ENCODE measurements at places on chromosomes 12 and 14. TPM values are rescaled to one million over a fixed set of nuclear protein-coding genes. Genes with fewer than 3 reads are reported as not detected.

DNA sequence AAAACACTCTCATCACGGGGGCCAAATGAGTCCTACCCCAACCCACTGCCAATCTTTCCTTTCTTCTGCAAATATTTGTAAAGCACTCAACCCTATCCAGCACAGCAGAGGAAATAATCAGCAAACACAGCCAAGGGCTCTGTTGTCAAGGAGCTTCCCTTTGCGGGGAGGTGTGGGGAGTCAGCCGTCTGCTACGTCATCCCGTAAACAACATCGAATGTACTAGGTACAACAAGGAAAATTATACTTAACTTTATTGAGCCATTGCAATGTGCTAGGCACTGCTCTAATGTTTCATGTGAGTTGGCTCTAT lies 22.8 kb downstream of the TMEM63C start:
- no peak for DNase-seq

DNA sequence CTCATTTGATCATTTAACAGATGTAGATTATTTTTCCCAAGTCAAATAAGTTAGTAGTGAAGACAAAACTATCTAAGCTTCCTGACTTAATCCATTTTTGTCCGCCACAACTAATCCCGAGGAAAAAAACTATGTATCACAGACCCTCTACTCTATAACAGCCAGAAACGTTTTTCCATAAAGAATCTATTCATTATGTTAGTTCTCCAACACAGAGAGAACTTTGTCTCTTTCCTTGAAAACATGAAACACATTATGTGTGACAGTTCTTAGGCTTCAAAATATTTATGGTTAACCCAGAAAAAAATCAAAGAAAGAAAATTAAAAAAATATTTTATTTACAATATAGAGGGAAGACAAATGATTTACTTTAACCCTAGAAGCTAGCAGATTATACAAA lies 100.1 kb downstream of the PLEKHG7 start:
- DNase-seq: no peak

DNA sequence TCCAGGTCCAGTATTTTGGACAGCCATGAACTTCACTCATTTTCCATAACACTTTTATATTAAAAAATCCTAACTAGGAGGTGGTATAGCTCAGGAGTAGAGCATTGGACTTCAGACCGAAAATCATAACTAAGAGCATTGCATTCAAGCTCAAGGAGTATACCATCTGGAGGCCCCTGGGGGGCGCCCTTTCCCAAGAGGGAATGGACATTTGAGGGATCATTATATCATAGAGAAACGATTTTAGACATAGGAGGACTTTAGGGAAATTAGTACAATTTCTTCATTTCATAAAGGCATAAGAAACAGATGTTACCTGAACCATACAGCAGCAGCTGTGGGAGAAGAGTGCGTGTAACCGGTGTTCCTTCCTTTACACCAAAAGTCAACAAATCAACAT lies 5.2 kb upstream of the ATG14 start:
- no peak for DNase-seq

- no peak for DNase-seq
Measured at GRCh38 chr12:76813265-76813664, 49.4 kb downstream of the ZDHHC17 start.

- DNase-seq: no peak
Measured at GRCh38 chr12:103269946-103270345, 225.8 kb downstream of the C12orf42 start.

- no peak for DNase-seq
Measured at GRCh38 chr14:68018598-68018997, 199.0 kb downstream of the RAD51B start.

DNA sequence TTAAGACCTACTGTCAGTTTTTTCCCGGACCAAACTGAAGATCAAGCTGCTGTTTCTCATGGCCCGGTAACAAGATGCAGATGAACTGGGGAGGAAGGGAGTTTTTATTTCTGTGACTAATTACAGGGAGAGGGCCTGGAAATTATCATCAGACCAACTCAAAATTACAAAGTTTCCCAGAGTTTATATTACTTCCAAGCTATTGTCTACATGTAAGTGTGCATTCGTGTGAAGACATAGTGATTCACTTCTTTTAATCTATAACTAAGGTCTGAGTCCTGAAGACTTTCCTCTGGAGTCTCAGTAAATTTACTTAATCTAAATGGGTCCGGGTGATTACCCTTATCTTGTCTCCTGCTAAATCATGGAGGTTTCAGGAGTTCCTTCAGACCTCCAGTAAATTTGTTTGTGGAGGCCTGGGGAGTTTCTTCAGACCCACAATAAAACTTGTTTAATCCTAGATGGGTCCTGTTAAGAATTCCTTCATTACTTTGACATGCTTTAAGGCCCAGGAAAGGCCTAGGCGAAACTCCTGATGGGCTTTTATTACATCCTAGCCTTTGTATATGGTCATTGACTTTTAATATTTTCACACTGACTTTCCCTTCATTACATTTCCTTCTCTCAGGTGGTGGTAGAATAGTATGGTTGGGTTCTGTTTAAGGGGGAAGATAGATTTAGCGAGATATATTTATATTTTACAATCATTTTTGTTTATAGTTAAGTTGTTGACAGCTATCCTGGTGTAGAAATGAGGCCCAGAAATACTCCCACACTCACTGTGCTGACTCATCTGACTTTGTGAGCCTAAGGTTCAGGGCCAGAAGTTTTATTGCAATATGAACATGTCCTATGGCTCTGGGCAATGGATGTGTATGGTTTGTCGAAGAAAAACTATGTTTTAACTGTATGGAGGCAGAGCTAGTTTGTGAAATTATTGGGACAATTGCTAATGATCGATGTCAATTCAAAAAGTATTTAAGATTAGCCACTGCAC lies 627.0 kb upstream of the FBXO33 start:
- no peak for DNase-seq

- no peak for DNase-seq
Measured at GRCh38 chr12:104150416-104150815, 12.4 kb upstream of the NFYB start.

DNA sequence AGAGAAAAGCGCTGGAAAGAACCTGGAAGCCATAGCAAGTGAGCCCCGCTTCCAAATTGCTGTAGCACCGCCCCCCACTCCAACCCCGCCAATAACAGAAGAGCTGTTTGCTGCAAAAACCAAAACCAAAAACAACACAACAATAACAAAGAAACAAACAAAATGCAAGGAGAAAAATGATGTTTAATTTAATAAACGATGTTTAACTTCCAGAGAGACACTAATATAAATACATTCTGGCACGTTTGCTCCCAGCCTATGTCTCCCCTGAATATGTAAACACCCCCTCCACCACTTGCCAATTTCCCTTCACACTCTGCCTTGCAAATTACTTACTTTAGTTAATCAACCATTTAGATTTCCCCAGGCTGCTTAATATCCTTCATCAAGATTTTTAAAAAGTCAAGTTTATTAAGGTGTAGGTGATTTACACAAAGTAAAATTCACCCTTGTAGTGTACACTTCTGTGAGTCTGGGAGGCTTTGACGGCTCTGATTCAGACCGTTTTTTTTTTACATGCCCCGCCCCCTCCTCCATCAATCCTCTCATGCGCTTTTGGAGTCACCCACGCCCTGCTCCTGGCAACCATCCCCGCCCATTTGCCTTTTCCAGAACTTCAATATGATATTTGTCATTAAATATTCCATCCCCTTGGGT lies 482 bp upstream of the IFI27L2 start:
- peak; percentile 58 for DNase-seq

- DNase-seq: peak; percentile 59
Measured at GRCh38 chr14:67738740-67739504, 37.2 kb downstream of the RDH12 start.

- no peak for DNase-seq
Measured at GRCh38 chr12:105331805-105332251, 1.3 kb downstream of the C12orf75 start.

GRCh38 chr12:65827827-65828231 lies 3.5 kb downstream of the HMGA2 start:
- DNase-seq: no peak

GRCh38 chr12:26250801-26251200 lies 55.4 kb downstream of the SSPN start:
- no peak for DNase-seq

DNA sequence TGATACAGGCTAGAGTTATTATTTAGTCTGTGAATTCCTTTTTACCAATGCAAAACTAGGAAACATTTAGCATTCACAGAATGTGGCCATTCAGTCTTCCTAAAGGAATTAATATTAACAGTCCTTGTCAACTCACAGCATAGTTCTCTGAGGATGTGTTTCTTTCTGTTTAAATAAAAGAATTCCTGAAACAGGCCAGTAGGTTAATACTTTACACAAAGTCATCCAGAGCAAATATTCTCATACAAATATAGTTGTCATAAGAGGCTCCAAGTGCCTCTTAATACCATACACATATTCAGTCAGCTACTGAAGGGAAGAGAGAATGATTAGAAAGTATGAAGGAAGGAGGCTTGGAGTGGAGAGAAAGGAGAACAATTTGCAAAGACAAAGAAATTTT lies 120.1 kb downstream of the LMNTD1 start:
- no peak for DNase-seq

DNA sequence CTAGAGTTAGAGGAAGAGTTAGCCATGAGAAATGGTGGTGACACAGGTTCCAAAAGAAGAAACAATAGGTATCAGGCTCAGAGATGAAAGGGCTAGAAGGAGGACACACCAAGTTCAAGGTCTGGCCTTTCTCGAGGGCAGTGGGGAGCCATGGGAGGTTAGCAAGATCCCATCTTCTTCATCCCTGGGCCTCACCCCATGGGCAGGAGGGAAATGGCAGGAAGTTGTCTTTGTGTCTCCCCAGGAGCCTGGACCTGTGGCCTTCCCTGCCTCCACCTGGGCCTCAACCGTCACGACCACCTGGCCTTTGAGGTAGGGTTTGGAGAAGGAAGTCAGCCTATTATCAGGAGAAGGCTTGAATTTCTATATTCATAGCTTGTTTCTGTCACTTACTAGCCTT lies 5.8 kb upstream of the AQP2 start:
- no peak for DNase-seq

DNA sequence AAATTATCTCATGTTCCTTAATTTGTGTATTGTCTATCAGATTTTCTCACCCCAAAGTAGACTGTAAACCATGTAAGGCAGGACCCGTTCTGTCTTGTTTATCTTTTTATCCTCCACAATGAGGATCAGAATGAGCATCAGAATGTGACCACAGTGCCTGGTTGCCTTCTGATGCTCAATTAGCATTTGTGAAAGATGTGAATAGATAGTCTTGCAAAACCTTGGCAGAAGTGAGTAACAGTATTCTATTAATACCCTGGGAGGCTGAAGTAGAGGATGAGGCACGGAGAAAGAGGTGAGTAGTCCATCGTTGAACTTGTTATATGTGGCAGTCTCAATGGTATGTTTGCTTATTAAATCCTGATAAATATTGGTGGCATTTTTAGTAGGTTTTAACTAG lies 781.4 kb downstream of the NRXN3 start:
- no peak for DNase-seq

GRCh38 chr12:16526693-16527092 lies 79.3 kb downstream of the LMO3 start:
- DNase-seq: no peak

GRCh38 chr14:77155083-77155482 lies 13.5 kb upstream of the ZDHHC22 start:
- DNase-seq: no peak

DNA sequence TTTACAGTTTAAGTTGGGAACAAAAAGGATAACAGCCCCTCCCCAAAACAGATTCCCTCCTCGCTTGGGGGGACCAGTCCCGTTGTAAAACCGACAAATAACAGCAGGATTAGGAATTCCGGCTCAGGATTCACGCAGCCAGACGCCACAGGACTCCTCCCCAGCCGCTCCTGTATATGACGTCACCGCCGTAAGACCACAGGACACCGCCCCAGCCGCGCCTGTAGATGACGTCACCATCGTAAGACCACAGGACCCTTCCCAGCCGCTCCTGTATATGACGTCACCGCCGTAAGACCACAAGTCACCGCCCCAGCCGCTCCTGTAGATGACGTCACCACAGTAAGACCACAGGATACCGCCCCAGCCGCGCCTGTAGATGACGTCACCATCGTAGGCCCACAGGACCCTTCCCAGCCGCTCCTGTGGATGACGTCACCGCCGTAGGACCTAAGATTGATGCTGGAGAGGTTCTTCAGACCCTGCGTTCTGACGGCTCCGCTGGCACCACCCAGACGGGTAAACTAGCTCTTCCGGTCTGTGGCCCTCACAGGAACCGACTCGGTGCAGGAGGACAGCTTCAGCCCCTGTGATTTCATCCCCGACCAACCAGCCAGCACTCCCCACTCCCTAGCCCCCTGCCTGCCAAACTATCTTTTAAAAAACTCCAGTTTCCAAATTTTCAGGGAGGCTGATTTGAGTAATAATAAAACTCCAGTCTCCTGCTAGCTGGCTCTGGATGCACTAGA lies 43.9 kb upstream of the FBRSL1 start:
- peak; percentile 50 for DNase-seq

DNA sequence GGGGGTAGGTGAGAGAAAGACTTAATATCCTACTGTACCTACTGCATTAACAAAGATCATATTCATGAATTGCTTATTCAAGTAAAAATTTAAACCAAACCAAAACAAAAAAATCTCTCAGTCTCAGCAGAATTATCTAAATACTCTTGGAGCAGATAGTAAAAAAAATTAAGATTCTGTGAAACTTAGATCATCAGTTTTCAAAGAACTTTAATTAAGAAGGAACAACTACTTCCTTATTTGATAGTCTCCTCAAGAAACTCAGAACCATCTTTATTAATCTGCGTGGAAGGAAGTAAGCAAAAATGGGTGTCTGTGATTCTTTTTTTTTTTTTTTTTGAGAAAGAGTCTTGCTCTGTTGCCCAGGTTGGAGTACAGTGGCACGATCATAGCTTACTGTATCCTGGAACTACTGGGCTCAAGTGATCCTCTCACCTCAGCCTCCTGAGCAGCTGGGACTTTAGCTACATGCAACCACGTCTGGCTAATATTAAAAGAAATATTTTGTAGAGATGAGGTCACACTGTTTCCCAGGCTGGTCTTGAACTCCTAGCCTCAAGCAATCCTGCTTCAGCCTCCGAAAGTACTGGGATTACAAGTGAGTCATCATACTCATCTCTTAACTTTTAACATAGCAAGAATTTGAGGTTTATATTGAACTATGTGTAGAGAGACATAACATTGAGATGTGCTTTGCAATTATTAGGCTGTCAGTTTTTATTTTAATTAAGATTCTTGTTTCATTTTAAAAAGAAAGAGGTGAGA lies 37.4 kb downstream of the GAS2L3 start:
- no peak for DNase-seq

- DNase-seq: no peak
Measured at GRCh38 chr14:51595881-51596455, 55.7 kb upstream of the FRMD6 start.

The ALDH1L2 gene
- total RNA-seq: 2.5 TPM

The ING4 gene
- 30.1 TPM for total RNA-seq

The GALC gene
- total RNA-seq: 15.2 TPM

The MYG1 gene
- 42.5 TPM for total RNA-seq

The STON2 gene
- total RNA-seq: 9.3 TPM

The TSPAN19 gene
- total RNA-seq: not detected

The GPR132 gene
- total RNA-seq: 1.3 TPM

The PMEL gene
- total RNA-seq: 0.57 TPM

The GLT8D2 gene
- 6.0 TPM for total RNA-seq

The TAS2R42 gene
- total RNA-seq: not detected

The POTEG gene
- not detected for total RNA-seq

The KRT85 gene
- total RNA-seq: not detected

The DIO2 gene
- 7.2 TPM for total RNA-seq

Measured in left ventricle myocardium superior (tissue), 1 donor.